ENCODE measurements at places on chromosomes 4 and X.
A peak's percentile ranks its signal among the peaks of the same experiment; 100 is the strongest.

DNA sequence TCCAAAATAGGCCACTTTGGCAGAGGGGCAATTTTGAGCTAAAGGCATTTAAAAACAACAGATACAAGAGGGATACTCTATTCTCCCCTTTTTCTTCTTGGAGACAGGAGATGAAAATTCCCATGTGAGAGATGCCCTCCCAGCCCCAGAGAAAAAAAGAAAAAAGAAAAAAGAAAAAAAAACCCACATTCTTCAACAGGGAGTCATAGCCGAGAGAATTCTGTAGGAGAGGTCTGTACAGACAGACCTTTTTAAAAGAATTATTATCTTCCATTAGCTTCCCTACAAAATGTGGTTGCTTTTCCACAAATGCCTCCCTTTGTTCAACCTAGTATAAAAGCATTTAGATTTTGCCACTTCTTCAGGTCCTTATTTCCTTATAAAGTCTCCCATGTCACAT, 89.9 kb downstream of the SPCS3 start:
- peak; percentile 25 for DNase-seq

- no peak for DNase-seq
Measured at GRCh38 chrX:126165401-126165720, 728 bp downstream of the DCAF12L2 start.

DNA sequence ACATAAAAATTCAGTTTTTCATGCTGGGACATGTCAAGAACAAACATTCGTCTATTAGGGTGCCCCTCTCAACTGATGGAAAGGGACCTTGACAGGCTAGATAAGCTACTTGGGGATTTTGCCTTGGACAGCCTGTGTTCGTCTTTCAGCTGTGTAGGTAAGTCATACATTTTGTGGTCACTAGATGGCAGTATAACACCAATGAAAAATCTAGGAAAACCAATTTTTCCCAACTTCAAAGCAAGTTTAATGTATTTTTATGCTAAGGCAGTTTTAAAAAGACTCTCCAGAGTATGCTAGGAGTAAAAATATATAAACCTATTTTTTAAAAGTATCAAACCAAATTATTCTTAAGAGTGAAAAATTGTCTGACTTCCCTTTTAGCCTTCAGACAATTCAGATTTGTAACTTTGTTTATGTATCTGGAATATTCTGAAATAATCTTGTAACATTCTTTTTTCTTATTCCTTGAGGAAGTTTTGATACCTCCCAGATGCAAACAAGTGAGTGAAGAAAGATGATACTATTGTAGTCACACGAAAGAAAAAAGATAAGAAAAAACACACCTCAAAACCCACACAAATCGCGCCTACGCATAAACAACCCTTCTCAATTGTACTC, 158.3 kb downstream of the CPE start:
- peak; percentile 75 for DNase-seq

GRCh38 chr4:94728056-94728766, 29.5 kb upstream of the BMPR1B start:
- DNase-seq: no peak

DNA sequence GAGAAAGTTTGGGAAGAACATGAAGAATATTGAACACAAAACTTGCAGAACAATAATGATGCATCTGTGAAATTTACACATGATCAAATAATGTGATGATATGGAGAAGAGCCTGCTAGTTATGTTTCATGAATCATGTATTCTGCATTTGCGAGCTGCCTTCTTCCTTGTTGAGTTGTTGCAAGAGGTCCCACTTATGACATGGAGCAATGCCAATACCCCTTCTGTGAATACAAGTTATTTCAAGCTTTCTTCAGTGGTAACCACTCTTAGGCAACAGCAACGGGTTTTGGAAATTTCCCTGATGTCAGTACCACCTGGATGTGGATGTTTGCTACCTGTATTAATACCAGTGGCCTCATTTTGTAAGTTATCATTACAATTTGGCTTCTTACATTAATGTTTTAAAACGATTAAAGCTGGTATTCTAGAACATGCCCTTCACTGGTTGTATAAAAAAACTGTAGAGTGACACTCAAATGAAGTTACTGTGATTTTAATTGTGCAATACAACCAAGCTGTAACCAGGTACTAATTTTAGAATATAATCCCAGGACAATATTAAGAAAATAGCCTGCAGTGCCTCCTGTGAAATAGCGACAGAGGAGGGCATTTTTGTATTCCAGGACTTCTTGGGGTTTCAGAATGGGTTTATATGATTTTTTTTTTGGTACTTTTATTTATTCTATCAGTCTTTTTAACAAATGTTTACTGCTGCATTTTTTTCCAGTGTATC, 25.3 kb downstream of the IQCM start:
- no peak for DNase-seq

- DNase-seq: peak; percentile 47
Measured at GRCh38 chr4:8607603-8608481, 15.3 kb downstream of the CPZ start.

GRCh38 chrX:67523002-67523681, 20.7 kb upstream of the AR start:
- no peak for DNase-seq

DNA sequence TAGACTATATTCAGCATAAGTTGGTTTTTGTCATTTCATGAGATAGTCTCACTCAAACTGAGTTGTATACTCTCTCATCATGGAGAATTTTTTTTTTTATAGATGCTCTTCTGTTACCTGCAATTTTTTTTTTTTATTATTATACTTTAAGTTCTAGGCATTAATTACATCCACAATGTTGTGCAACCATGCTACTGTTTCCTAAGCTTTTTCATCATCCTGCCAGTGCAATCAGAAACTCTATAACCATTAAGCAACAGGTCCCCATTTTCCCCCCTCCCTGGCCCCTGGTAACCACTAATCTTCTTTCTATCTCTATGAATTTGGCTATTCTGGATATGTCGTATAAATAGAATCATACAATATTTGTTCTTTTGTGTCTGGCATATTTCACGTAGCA, 321.6 kb downstream of the STIM2 start:
- no peak for DNase-seq

DNA sequence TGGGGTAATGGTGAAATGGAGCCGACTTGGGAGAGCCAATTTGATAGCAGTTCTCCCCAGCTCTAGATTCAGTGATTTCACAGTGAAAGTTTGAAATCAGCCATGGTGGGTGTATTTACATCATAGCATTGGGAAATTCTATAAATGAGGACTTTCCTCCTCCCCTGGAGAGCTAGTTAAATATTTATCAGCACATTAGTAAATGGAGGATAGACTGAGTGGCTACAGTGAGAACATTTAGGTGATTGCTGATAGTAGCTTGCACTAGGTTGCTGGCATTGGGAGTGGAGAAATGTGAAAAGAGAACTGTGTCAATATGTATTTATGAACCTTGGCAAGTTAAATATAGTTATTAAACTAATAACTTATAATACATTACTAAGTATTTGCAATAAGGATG, 347.3 kb downstream of the CCSER1 start:
- no peak for DNase-seq

DNA sequence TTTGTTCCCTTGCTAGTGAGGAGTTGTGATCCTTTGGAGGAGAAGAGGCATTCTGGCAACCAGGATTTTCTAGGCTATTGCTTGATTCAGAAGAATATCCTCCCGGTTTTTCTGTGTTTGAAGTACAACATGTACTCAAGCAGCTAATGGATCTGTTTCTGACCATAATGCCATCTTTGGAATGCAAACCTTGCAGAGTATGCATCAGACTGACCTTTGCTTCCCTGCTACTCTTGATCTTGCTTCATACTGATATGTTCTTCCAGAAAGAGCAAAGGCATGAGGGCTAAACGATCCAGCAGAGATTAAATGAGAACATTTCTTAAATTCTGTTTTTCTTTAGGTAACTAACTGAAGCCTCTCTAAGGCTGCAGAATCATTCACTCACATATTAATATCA, 265.4 kb upstream of the SLC7A11 start:
- DNase-seq: peak; percentile 53

- peak; percentile 50 for DNase-seq
Measured at GRCh38 chr4:89067417-89067816, 10.4 kb upstream of the FAM13A start.

GRCh38 chrX:150919401-150919800, 20.9 kb upstream of the CD99L2 start:
- DNase-seq: no peak

GRCh38 chrX:66017659-66018170, 22.2 kb downstream of the VSIG4 start:
- no peak for DNase-seq

DNA sequence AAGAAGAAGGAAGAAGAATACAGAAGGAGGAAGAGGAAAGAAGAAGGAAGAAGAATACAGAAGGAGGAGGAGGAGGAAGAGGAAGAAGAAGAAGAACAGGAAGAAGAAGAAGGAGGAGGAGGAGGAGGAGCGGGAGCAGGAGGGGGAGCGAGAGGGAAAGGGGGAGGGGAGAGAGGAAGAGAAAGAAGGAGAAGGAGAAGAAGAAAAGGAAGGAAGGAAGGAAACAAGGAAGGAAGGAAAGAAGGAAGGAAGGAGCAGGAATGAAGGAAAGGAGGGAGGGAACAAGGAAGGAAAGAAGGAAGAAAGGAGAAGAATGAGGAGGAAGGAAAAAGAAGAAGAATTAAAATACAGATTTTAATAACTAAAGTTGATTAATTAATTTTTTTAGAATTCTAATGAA, 82.5 kb upstream of the PTPN13 start:
- DNase-seq: no peak

- peak; percentile 70 for DNase-seq
Measured at GRCh38 chr4:25654031-25654970, 1.4 kb upstream of the SLC34A2 start.

GRCh38 chr4:152825336-152825735, 45.6 kb downstream of the ARFIP1 start:
- DNase-seq: peak; percentile 16

DNA sequence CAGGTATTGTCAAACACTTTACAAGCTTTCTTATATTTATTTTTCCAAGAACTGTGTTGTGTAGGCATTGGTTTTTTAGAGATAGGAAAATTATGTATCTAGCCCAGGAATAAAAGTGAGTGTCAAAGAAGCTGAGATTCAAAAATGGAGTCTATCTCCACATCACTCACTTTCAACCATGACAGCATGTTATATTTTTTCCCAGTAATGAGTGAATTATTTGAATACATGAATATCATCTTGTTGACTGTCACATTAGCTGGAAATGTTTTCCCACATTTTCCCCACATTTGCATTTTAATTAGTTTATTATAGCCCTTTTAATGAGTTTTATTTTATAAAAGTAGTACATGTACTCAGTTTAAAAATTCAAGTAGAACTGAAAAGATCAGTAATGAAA, 693.7 kb downstream of the PCDH18 start:
- no peak for DNase-seq

DNA sequence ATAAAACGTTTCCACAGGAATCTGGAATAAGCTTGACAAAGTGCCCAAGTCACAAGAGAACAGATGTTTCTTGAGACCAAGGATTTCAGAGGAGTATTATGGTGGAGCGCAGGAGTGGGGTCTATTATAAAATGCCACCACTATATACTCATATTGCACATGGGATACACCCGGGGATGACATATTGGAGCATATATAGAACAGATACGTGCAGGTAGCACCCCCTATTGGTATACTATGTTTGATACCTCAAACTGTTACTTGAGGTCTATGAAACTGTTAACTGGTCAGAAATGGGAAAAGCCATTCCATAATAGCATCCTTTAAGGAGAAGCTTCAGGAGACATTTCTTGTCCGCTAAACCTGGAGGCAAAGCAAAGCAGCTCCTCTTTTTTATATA, 86.0 kb downstream of the PCYT1B start:
- no peak for DNase-seq

DNA sequence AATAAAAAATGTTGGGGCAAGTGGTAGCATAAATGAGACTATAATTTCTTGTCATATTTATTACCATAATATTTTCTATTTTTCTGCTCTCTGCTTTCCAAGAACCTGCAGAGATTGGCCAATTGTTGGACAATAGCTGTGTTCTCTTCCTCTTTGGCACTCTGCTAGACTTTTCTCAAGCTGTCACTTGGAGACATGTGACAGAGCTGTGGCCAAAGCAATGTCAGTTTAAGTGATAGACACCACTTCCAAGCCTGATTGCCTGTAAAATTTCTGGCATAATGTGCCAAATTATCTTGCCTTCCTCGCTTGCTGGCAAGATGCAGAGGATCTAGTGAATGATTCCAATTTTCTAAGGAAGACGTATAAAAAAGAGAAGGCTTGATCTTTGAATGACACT, 162.2 kb upstream of the NDST4 start:
- DNase-seq: no peak

- DNase-seq: peak; percentile 82
Measured at GRCh38 chr4:123398853-123399626, 2.4 kb downstream of the SPRY1 start.

- DNase-seq: no peak
Measured at GRCh38 chr4:8940792-8941491, 69.3 kb upstream of the HMX1 start.

GRCh38 chr4:13980317-13981310, 353.1 kb upstream of the BOD1L1 start:
- DNase-seq: peak; percentile 91

- DNase-seq: no peak
Measured at GRCh38 chrX:108267557-108267956, 170.7 kb downstream of the COL4A6 start.

GRCh38 chr4:13953083-13953482, 325.6 kb upstream of the BOD1L1 start:
- DNase-seq: no peak

DNA sequence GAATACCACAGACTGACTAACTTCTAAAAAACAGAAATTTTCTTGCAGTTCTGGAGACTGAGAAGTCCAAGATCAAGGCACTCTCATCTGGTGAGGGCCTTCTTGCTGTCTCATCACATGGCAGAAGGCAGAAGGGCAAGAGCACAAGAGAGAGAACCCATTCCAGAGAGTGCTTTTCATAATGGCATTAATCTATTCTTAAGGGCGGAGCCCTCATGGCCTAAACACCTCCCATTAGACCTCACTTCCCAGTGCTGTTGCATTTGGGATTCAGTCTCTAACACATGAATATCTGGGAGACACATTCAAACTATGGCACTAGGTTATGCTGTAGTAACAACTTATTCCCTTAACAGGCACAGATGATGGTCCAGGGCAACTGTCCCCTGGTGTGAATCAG, 37.1 kb upstream of the TLR2 start:
- no peak for DNase-seq

DNA sequence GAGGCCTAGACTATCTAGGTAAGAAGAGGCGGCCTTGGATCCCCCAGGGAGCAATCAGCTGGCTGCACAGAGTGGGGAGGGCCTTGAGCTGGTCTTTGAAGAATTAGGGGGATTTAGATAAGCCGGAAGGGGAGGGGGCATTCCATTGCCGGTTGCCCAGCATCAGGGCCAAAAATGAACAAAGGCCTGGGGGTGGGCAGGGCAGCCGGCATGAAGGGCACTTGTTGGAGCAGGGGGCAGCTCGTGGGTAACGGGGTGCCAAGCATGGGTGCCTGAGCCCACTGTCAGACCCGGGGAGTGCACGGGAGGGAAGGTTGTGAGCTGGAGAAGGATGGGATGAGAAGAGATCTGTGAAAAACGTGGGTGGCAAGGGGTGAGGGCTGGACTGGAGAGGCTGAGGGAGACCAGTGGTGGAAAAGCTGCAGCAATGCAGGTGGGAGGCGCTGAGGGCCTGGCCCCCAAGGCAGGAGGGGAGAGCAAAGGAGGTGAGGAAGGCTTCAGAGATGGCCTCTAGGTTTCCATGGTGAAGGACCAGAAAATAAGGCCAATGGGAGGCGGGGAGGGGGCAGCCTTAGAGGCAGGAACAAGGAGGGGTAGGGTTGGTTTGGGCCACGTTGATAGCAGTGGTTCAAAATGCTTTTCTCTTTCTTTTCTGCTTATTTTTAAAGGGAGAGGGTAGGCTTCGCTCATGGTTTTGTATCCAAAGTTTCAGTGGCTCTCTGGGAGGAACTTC, 8.6 kb downstream of the KLF3 start:
- DNase-seq: peak; percentile 35

GRCh38 chr4:4328206-4328605, 38.2 kb downstream of the ZBTB49 start:
- DNase-seq: no peak
